ENCODE measurements at places on chromosomes 16 and 17.

- no peak for DNase-seq
Measured at GRCh38 chr17:17149520-17150447, 56.3 kb downstream of the PLD6 start.

DNA sequence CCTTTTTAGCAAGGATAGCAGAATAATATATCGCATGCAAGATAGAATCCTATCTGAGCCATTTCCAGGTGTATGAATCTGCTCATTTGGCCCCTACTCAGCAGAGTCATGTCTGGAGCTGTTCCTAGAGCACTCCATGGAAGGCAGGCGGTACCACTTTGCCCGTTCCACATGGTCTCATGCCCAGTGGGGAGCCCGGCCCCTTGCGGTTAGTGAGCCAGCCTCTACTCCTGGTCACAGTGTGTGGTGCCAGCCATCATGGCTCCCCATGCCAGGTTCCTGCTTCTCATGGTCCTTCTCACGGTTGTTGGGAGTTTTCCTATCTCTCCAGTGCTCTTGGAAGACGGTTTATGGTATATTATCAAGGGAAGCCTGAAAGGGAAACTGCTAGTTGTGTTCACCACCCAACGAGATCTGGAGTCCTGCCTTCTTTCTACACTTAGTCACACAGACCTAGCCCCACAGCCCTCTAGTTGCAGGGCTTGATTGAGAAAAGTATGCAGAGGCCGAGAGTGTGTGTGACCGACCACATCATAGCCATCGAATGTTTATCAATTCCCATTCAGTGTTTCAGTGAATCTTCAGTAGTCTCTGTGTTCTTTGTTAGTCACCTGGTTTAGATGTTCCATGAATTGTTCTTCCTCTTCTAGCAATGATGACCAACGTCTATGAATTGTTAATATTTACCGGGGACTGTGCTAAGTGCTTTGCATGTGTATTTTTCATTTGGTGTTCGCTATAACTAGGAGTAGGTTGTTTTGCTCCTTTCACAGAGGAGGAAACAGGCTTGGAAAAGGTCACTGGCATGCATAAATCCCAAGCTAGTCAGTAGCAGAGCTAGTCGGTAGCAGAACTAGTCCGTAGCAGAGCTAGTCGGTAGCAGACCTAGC lies 9.6 kb downstream of the JPT2 start:
- DNase-seq, result no peak

DNA sequence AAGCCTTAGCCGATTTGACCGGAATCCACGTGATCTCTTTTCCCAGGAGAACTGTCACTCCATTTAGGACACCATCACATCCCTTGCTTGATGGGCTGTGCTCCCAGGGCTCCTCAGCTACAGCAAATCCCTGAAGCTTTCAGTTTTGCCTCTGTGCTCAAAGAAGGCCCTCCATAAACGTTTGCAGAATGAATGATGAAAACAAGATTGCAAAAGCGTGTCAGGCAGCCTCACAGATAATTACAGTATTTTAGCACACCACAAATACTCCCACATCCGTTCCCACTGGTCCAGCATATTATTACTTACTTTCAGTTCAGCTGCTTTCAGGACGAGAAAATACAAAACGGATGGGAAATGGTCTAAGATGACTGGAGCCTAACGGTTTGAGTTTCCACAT lies 84.6 kb downstream of the USP31 start:
- DNase-seq, result no peak

GRCh38 chr17:56031636-56032035 lies 121.6 kb upstream of the ANKFN1 start:
- no peak for DNase-seq

DNA sequence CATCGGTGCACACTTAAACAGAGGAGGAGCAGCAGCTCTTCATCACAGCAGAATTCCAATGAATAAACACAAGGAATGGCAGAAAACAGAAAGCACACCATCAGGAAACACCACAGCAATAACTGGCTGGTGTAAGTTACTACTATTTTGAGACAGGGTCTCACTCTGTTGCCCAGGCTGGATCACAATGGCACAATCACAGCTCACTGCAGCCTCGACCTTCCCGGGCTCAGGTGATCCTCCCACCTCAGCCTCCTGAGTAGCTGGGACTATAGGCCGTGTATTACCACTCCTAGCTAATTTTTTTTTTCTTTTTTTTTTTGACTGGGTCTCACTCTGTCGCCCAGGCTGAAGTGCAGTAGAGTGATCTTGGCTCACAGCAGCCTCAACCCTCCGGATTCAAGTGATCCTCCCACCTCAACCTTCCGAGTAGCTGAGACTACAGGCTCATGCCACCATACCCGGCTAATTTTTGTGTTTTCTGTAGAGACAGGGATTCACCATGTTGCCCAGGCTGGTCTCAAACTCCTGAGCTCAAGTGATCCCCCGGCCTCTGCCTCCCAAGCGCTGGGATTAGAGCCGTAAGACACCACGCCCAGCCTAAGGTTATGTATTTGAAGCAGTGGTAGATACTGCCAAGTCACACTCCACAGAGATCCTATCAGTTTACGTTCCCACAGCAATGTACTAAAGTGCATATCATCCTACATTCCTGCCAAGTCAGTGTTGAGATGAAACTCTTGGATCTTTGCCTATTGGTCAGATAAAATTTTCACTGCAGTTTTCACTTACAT lies 20.7 kb downstream of the TRAP1 start:
- no peak for DNase-seq

- no peak for DNase-seq
Measured at GRCh38 chr17:41475421-41475820, 5.5 kb downstream of the KRT35 start.

GRCh38 chr17:70115126-70115525 lies 40.1 kb downstream of the KCNJ16 start:
- DNase-seq, result no peak

- no peak for DNase-seq
Measured at GRCh38 chr16:19242186-19242585, 43.3 kb upstream of the CLEC19A start.
